Effector memory CD8-positive, alpha-beta T cell (primary cell): ENCODE measurements at places on chromosomes 11 and 22.

GRCh38 chr22:17265649-17266248, 46.5 kb upstream of the ADA2 start:
- no peak for DNase-seq

DNA sequence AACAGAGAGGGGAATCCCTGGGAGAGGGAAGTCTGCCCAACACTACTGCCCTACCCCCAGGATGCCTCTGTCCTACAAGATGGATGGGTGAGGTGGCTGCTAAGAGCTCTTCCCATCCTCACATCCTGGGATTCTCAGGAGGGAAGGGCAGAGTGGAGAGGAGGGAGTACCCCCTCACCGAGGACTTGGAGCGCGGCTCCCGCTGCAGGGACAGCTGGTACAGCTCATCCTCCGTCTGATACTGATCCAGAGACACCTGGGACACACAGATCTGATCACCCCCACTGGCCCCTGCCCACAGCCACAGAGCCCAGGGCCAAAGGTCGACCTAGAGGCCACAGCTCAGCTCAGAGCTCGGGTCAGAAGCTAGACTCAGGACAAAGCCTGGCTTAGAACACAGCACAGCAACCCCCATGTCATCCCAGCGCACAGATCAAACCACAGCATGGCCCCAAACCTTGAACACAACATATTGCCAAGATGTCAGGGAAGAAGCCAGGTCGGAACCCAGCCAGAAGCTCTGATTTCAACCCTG, 8.2 kb downstream of the RASGRP2 start:
- no peak for DNase-seq

- DNase-seq = no peak
These were observed 10.7 kb downstream of the TBC1D10A start for GRCh38 chr22:30315962-30316576.

- DNase-seq = no peak
These were observed 6.5 kb downstream of the MTMR2 start for GRCh38 chr11:95917193-95918036.

- DNase-seq = no peak
These were observed 53.9 kb upstream of the CRTAM start for GRCh38 chr11:122784325-122784955.

DNA sequence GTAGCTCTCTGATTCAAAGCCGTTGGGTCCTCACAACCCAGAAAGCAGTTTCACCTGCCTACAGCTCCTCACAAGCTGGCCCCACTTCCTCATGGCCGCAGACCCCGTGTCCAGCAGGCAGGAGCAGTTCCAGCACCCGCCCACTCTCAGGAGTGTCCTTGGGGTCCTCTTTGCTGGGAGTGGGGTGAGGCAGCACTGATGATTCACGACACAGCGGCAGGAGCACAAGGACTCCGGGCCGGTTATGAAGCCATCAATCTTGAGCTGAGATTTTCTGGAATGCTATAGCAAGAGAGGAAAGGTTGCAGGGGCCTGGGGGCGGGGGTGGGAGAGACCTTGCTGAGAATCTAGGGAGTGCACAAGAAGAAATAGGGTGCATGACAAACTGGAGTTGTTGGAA, 311.2 kb downstream of the NXPE2 start:
- DNase-seq = no peak

- no peak for DNase-seq
These were observed 2.5 kb downstream of the IGLL5 start for GRCh38 chr22:22890085-22890484.

DNA sequence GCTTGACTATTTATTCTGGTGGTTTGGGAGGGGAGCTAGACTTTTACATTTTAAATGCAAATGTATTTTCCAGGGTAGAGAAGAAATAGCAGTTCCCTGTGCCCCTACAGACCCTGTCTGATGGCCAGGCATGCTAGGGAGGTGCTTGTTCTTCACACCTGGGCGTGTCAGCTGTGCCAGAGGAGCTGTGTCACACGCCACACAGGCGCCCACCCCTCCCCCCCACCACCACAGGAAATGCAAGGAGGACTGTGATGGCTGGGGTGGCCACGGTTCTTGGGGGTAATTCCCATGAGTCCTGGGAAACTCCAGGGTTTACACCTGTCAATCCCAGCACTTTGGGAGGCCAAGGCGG, 82.2 kb downstream of the FLI1 start:
- peak; percentile 25 for DNase-seq

DNA sequence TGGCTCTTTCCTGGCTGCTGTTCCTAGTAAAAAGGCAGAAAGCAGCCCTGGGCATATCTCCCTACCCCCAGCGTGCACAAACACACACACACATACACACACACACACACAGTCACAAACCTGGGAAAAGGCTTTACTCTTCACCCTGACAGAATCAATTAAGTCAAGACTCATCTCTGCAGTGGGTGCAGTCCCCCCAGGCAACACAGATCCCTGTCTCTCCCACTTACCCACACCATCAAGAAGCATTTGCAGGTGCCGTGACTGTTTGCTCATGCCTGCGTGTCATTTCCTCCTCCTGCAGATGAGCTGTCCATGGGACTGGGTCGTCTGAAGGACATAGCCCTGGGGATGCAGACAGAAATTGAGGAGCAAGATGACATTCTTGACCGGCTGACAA, 28.6 kb downstream of the SNAP29 start:
- no peak for DNase-seq

GRCh38 chr11:66689661-66690590, 12.2 kb upstream of the RBM4B start:
- no peak for DNase-seq

DNA sequence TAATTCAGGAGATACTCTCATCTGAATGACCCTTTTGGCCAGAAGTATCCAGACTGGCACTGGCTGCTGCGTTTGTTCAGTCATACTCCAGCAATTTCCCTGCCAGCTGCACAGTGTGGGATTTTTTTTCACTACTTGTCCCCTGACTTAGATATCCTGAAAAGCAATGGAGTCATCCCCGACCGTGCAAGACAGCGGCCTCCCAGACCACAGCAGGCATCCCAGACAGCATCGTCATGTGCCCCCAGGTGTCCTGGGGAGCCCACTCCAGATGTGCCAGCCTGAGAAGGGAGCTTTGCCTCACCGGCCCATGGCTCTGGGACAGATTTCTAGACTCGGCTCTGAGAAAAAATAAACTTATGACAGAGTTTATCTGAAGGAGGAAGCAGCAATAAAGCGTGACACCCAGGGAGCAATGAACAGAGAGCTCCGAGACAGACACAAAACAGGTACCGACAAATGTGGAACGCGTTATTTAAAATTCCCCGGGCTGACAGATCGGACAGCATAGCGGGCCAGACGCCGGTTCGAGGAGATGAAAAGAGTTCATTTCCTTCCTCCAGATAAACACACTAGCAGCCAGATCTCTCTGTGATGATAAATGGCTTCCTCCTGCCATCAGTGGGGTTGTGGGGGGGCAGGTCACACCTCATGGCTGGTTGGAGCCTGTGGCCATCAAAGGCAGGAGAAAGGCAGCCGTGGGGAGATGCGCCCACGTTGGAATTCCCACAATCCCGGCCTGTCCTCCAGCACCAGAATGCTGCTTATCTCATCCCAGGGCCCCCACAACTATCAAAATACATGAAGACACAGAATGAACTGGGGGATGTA, 106.4 kb upstream of the FGF3 start:
- no peak for DNase-seq

DNA sequence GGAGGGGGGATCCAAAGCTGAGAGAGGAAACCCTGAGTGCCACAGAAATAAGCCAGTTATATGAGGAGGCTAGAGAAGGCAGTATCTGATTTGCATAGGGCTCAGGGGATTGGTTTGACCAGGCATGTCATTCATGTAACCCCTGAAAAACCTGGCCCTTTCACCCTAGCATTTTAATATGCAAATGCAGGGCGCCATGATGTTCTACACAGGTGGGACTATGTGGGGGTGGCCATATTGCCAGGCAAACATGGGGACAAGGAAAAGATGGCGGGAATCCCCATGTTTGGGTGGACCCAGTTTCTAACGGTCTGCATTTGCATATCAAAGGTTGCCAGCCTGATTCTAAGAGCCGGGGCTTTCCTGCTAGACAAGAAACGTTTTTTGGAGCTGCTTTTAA, 27.2 kb downstream of the CSF2RB start:
- DNase-seq = no peak

DNA sequence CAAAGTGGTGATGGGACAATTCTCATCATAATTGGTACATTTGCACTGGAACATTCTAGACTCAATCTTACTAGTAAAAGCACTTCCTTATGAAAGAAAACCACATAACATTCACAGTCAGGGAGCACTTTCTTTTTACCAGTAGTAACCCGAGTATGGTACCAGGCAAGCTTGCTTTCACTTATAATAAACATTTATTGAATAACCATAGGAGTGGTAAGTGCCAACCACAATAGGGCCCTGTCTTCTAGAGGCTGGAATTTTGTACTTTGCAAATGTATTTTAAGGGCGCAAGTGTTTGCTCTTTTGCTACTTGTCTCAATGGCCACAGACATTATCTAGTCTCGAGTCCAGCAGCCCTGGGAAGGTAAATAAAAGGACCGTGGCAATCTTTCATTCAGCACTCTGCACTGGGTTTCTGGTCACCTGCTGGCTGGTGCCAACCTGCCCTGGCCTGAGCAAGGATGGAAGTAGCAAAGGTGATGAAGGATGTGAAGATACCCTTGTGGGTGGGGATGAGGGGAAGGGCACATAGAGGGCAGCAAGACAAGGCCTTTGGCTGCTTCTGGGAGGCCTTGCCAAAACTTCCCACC, 24.2 kb downstream of the C22orf31 start:
- no peak for DNase-seq

- no peak for DNase-seq
These were observed 7.3 kb upstream of the SSTR3 start for GRCh38 chr22:37219533-37219932.

GRCh38 chr11:129458756-129459535, 83.3 kb downstream of the BARX2 start:
- no peak for DNase-seq

- DNase-seq = peak; percentile 46
These were observed at the start of gene CERK for GRCh38 chr22:46737976-46738646. CERK (minus strand) TSS chr22:46738252; CDS start chr22:46738148, 104 bp downstream.

GRCh38 chr22:46792841-46793261, 30.4 kb downstream of the TBC1D22A start:
- no peak for DNase-seq

GRCh38 chr22:43747058-43747457, 65.0 kb downstream of the EFCAB6 start:
- DNase-seq = no peak

GRCh38 chr22:25970374-25970911, 198.8 kb upstream of the SEZ6L start:
- DNase-seq = no peak

GRCh38 chr11:79375818-79376550, 64.8 kb downstream of the TENM4 start:
- no peak for DNase-seq

GRCh38 chr11:83034673-83035014, 37.1 kb downstream of the RAB30 start:
- DNase-seq = no peak

- DNase-seq = no peak
These were observed 5.7 kb downstream of the LTBP3 start for GRCh38 chr11:65552388-65552951.

GRCh38 chr11:64058494-64058893, 22.8 kb downstream of the FLRT1 start:
- no peak for DNase-seq

- DNase-seq = no peak
These were observed 87.4 kb upstream of the LRRC55 start for GRCh38 chr11:57094181-57094935.

- DNase-seq = no peak
These were observed 41.9 kb downstream of the LRP5 start for GRCh38 chr11:68354148-68354872.

DNA sequence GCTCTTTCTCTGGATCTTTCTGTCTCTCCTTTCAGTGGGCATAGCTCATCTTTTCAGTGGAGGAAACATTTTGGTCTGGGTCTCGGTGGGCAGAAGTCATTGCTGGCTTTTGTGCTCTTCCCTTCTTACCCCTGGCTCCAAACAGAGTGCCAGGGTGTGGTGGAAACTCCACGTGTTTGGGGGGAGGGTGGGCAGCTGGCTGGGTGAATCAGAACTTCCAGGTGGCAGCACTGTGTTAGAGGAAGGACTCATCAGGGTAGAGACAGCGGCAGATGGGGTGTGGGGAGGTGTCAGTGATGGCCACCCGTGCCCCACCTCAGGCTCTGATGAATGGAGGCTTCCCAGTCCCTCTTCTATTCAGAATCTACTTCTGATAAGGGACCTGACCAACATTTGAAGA, 114.0 kb downstream of the GRIK4 start:
- no peak for DNase-seq
